Stimulated activated effector memory CD8-positive, alpha-beta T cell treated with anti-CD3 and anti-CD28 coated beads, Interleukin-12 subunit alpha, Interleukin-12 subunit beta, amount 100 ng/mL, for 72 hours (primary cell): ENCODE measurements at places on chromosomes 12 and 14.

DNA sequence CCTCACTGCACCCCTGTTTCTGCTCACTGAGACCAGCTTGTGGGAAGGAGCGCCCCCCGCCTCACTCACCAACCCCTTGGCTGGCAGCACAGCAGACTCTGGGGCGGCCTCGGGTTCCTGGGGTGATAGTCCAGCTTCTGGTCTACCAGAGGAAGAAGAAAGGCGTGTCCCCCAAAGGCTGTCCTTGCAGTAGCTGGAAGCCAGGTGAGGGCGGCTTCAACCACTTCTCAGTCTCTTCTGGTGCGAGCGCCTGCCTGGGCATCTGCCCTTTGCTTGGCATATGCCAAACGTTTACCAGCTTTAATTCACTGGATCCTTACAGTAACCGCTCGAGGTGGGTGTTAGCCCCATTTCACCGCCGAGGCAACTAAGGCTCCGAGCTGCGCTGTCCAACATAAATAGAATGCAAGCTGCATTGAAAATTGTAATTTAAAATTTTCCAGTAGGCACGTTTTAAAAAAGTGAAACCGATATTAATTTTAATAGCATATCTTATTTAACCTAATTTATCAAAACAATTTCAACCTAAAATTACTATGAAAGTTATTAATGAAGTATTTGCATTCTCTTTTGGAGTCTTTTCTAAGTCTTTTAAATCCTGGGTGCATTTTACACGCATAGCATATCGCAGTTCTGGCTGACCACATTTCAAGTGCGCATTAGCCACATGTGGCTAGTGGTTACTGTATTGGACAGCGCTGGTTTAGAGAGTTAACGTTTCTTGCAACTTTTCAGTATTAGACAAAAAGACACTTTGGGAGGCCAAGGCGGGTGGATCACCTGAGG lies 872 bp downstream of the FAM177A1 start:
- no peak for DNase-seq

GRCh38 chr12:120711411-120711810 lies 1.2 kb downstream of the UNC119B start:
- DNase-seq = no peak

- DNase-seq = no peak
Measured at GRCh38 chr12:129844662-129845220, 59.1 kb downstream of the TMEM132D start.

GRCh38 chr12:107326237-107326636 lies 232.9 kb upstream of the CRY1 start:
- DNase-seq = no peak

GRCh38 chr12:12450043-12450471 lies 93.2 kb downstream of the BORCS5 start:
- no peak for DNase-seq

DNA sequence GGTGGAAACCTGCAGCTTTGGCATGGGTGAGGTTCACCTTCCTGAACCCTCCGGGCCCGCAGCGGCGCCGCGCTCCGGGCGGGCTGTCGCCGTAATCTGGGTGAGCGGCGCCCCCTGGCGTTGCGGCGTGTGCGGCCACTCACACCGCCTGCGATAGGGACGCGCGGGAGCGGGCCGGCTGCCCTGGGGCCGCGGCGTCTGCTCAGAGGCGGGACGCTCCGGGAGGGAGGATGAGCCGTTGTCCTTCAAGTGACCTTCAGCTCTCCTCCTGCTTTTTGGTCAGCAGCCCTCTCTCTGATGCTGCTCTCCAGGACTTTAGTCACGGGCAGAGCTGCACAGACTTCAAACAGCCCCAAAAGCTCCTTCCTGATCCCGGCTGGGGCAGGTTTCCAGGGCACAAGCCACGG lies 211.7 kb upstream of the FKBP4 start:
- DNase-seq = peak; percentile 78

DNA sequence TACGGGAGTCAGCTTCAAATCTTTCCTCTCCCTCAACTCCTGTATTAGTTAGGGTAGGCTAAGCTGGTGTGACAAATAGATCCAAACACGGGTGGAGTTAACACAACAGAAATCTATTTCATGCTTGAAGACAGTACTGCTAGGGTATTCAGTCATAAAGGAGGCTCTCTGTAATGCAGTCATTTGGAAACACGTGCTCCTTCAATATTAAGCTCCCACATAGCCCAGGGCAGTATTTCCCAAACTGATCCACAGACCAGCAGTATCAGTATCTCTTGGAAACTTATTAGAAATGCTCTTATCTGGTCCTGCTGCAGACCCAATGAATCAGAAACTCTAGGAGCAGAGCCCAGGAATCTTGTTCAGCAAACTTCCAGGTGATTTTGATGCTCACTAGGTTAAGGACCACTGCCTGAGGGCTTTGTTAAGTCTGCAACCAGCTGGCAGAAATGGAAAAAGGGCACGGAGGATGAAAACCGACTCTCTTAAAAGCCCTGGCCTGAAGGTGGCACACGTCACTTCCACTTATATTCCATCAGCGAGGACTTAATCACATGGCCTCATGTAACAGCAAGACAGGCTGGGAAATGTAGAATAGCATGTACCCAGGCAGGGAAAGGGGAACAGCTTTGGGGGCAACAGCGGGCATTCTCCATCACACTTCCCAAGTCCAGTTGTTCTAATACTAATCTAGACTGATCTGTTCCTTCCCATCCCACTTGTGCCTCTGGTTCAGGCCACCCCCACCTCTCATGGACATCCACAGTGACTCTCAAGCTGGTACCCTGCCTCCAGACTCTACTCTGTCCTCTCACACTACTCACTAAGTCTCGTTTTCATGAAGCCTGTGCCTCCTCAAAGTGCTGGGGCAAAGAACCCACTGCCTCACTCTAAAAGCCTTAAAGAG lies 38.2 kb upstream of the RIC8B start:
- DNase-seq = no peak

DNA sequence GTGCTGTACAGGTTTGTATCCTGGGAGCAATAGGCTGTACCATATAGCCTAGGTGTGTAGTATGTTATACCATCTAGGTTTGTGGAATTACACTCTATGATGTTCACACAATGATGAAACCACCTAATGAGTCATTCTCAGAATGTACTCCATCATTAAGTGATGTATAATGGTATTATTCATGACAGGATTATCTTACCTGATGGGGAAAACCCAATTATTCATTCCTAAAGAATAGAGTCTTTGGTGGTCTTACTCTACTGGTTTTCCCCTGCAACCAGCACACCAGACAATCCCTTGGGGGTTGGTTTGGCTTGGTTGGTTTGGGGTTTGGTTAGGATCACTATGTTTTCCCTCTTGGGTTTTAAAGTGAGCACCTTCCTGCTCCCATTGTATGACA lies 12.6 kb upstream of the OR10P1 start:
- DNase-seq = no peak

DNA sequence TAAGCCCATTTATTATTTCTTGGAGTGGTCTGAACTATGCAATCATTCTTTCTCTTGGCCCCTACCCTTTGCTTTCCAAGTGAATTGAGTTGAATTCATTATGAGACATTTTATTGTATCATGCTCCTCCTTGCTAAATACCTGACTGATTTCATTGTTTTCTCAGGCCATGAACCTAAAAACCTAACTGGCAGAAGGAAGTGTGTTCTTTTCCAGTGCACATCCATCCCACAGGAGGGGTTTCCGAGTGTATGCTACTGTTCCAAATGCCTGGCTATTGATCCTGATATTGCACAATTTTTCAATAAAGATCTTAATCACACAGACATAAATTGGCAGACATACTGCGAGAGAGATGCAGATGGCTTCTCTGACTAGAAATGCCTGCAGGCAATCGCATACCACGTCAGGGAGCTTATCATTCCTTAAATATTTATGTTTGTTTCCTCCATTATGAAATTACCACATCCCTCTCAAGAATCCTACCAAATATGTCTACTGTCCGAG lies 162.2 kb upstream of the EGLN3 start:
- DNase-seq = no peak

DNA sequence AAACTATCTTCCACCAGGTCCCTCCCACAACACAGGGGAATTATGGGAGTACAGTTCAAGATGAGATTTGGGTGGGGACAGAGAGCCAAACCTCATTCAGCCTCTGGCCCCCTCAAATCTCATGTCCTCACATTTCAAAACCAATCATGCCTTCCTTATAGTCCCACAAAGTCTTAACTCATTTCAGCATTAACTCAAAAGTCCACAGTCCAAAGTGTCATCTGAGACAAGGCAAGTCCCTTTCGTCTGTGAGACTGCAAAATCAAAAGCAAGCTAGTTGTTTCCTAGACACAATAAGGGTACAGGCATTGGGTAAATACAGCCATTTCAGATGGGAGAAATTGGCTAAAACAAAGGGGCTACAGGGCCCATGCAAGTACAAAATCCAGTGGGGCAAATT lies 147.6 kb downstream of the RAD51B start:
- no peak for DNase-seq

DNA sequence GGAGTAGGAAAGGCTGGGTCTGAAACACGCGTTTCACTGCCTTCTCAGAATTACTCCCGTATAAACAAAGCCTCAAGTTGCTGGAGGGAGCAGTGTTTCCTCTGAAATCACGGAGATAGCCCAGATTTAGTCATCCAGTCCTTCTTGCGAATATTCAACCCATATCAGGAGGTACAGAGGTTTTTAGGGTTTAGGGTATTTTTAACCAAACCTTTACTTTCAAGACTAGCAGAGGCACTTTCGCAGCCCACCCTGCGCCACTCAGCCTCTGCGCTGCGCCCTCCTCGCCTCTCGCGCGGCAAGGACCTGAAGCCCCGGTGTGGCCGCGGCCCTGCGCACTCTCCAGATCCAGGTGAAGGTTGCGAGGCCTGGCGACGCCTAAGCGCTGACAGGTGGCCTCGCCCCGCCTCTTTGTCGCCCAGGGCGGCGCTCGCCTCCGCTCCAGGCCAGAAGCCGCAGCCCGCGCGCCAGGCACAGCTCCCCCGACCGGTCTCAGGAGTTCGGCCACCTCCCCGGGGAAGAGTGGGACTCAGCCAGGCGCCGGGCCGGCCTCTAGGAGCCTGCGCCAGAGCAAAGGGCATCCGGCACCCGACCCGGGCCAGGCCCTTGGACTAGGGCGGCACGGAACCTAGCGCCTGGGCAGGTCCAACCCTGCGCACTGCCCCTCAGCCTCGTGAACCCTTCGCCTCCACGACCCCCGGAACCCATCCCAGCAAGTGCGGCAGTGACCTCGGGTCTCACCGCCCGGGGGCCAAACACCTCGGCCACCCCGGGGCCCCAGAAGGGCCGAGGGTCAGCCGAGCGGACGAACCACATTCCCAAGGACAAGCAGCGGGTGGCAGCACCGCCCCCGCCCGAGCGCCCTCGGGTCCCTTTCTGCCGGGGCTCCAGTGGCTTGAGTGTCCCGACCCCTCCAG lies 1.8 kb upstream of the SAMD4A start:
- peak; percentile 48 for DNase-seq

DNA sequence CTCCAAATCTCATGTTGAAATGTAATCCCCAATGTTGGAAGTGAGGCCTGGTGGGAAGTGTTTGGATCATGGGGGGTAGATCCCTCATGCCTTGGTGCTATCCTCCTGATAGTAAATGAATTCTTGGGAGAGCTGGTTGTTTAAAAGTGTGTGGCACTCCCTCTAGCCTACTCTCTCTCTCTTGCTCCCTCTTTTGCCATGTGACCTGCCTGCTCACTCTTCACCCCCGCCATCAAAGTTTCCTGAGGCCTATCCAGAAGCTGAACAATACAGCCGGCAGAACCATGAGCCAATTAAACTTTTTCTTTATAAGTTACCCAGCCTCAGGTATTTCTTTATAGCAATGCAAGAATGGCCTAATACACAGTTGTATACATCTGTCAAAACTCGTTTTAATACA lies 62.5 kb downstream of the BCL2L14 start:
- DNase-seq = no peak

DNA sequence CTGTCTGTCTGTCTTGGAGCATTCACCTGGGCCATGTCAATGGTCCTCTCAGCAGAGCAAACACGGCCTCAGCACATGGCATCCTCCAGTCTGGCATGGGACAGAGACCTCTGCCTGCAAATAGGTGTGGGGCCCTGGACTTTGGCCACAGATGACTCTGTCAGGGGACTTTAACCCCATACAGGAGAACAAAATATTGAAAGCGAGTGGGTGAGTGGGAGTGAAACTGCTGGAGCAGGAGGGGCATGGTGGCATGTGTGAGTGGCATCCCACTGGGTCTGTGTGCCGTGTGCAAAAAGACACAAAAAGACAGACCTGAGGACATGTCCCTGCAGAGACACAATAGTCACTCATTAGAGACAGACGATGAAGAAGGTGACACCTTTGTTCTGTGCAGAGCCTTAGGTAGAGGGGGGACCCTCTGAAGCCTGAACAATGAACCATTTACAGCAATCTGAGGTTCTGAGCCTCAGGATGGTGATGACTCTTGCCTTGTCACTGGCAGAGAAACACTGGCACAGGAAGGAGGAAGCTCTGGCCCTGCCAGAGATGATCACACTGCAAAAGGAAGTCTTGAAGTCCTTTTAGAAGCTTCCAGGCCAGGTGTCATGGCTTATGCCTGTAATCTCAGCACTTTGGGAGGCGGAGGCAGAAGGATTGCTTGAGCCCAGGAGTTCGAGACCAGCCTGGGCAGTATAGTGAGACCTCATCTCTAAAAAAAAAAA lies 7.5 kb downstream of the LAG3 start:
- DNase-seq = no peak

DNA sequence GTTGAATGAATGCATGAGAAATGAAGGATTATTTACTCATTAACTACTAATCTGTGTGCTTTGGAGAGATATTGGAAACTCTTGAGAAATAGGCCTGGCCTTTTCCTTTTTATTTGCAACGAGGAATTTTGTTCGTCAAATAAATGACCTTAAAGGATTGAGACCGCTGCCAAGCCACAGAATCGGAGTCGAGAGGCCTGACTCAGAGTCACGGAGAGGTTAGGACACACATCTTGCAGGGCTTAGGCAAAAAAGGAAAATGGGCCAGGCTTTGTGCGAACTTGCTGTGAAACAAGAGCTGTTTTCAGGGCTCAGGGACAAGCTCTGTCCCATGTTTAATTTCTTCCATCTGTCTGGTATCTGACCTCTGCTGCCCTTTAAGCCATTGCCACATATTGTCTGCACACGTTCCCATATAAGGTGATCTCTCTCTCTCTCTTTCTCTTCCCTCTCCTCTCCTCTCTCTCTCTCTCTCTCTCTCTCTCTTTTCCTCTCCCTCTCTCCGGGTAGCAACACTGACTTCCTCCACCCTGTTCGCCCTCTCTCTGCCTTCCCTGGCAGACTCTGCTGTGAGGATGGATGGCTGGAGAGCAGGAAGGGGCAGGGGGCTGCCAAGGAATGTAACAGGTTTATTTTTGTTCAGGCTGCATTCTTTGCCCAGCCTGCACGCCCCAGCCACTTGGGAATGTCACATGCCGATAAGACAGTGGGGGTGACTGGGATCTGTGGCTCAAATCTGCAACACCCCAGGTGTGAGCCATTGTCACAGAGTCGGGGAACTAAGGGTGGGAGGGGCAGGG lies 14.9 kb upstream of the IFT81 start:
- DNase-seq = no peak

GRCh38 chr12:48717252-48717695 lies 767 bp upstream of the CCNT1 start:
- no peak for DNase-seq
